Stimulated activated CD4-positive, alpha-beta T cell treated with anti-CD3 and anti-CD28 coated beads, Interleukin-1b, Interleukin-23, amount 100 ng/mL, for 24 hours (primary cell): ENCODE measurements at places on chromosomes 12 and 14.

- no peak for DNase-seq
Measured at GRCh38 chr12:50661300-50662115, 102.4 kb upstream of the ATF1 start.

- no peak for DNase-seq
Measured at GRCh38 chr12:89363084-89363483, 10.8 kb upstream of the DUSP6 start.

GRCh38 chr12:89379148-89379838, 27.0 kb upstream of the DUSP6 start:
- DNase-seq = no peak

DNA sequence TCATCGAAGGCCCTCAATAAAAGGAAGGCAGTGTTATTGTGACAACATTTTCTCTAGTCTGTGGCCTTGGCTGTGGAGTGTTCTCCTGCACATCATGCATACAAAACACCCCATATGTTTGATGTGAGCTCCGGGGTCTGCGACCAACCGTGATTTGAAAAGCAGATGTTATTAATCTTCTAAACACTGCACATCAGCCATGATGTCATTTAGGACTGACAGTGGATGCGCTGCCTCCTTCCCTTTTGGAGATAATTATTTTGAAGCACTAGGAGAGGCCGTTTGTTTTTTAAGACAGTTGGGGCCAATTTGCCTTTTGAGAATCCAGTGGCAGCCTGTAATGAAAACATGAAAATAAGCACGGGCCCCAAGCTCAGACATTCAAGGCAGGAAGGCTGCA, 1041.6 kb downstream of the BCL11B start:
- DNase-seq = no peak

DNA sequence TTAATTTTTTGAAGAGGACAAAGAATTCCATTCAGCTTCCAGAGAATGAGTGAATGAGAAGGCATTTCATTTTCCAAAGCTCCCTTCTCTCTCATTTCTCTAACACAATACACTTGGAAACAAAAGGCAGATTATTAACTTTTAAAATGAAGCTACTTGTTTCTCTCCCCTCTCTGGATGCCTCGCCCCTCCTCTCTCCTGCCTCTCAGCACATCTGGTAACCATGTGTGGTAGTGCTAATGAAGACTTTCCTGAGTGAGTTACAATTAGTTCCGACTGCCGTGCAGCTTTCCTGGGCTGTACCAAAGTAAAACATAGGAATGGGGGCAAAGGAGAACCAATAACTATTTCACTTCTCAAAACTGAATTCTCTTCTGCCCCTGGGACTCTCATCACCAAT, 84.7 kb upstream of the SOX5 start:
- DNase-seq = no peak

DNA sequence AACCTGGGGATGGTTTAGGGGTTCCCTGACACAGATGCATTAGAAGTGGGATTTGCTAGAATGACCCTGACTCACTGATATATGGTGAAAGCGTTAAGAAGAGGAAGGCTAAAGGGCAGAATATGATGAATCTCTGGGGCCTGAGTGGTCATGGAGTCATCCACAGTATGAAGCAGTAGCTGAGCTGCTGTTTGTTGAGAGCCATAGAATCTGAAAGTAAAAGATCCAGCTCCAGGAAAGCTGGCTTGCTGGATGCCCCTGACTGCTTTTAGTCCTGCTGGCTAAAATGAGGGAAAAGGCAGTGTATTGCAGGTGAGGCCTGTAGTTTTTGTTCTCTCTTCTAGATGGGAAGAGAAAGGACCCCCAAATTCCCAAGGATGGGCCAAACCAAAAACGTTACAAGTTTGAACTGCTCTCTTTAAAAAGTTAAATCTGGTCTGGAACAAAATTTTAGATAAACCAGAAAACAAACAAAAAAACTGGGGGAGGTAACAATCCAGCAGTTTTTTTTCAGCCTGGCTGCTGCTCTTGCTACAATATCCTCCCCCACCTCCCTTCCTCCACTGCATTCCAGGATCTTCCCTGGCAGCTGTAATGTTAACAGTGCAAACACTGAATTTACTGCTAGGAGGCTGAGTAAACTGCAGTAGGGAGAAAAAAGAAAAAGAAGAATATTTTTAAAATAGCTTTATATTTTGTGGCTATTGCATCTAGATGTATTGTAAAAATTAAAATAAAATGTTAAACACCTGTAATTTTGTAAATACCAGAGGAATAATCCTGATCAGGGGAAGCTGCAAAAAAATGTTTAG, 16.5 kb downstream of the SEL1L start:
- DNase-seq = no peak

GRCh38 chr14:73796893-73797542, 54.6 kb upstream of the PTGR2 start:
- DNase-seq = no peak

- no peak for DNase-seq
Measured at GRCh38 chr12:65881348-65881961, 57.2 kb downstream of the HMGA2 start.

- no peak for DNase-seq
Measured at GRCh38 chr14:57611555-57612075, 118.0 kb upstream of the CCDC198 start.

DNA sequence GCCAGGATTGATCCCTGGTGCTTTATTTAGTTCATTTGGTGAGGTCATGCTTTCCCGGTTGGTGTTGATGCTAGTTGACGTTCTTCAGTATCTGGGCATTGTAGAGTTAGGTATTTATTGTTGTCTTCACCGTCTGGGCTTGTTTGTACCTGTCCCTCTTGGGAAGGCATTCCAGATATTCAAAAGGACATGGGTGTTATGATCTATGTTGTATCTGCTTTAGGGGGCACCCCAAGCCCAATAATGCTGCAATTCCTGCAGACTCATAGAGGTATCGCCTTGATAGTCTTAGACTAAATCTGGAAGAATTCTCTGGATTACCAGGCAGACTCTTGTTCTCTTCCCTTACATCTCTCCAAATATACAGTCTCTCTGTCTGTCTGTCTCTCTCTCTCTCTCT, 42.1 kb downstream of the AK7 start:
- DNase-seq = no peak

GRCh38 chr14:94405486-94405885, 17.1 kb upstream of the SERPINA1 start:
- DNase-seq = no peak

- peak; percentile 27 for DNase-seq
Measured at GRCh38 chr14:72104011-72104613, 171.9 kb downstream of the RGS6 start.

GRCh38 chr12:111330800-111331752, 37.8 kb downstream of the PHETA1 start:
- DNase-seq = no peak

GRCh38 chr12:11655842-11656241, 6.4 kb downstream of the ETV6 start:
- DNase-seq = no peak

- no peak for DNase-seq
Measured at GRCh38 chr12:126362964-126363363, 1297.7 kb downstream of the AACS start.

DNA sequence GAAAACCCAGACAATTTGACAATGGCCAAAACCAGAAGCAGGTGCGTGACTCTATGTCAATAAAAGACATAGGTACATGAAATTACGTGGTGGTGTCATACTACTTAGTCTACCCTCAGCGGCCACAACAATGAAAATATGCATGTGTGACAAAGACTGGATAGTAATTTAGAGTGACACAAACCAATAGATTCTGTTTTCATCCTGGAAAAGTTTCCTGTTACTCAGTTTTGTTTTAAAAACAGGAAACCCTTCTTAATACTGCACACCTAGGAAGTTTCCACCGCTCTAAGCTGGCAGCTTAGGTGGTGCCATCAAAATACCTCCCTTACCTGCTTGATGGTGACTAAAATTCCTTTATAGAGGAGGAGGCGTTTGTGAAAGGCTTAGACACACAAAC, 15.1 kb downstream of the POU6F1 start:
- no peak for DNase-seq

GRCh38 chr14:85280074-85280473, 249.9 kb upstream of the FLRT2 start:
- no peak for DNase-seq

DNA sequence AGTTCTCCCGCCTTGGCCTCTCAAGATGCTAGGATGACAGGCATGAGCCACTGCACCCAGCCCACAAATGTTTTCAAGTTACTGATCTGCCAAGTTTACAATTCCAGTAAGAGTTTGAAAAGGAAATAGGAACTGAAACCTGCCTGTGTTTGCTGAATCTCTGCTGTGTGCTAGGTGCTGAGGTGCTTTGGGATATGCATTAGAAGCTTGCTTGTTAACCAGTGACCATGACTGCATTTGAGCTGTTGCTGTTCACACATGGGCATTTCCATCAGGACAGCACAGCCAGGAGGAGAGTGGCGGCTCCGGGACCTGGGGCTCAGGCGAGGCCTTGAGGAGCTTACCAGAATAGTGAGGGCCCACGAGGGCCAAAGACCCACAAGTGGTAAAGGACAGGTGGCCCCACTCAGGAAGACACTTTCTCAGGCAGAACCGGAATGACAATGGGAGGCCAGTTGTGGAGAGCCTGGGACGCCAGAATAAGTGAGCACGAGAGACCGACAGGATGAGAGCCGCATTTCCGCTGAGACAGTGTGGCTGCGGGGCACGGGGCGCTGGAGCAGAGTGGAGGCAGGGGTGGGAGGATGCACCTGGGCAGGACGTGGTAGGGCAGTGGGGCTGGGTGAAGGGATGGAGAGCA, 54.5 kb upstream of the MMP17 start:
- DNase-seq = no peak

DNA sequence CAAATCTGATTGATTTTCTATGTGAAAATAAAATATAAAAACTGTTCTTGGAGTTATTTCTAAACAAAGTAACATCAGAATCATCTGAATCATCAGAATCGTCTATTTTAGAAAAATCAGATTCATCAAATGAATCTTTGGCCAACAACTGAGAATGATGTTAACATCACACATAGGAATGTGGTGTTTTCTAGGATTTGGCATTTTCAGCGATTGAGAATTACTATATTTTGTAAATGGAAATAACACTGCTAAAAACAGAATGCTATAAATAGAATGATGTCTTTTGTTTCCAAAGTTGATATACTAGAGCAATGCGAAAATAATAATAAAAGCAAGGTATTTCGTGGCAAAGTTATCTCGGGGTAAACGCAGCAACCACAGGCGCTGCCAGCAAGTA, 73.9 kb upstream of the EVL start:
- DNase-seq = no peak

GRCh38 chr12:122547330-122547729, 20.3 kb downstream of the KNTC1 start:
- DNase-seq = no peak

GRCh38 chr12:15677726-15678201, 111.4 kb downstream of the EPS8 start:
- DNase-seq = no peak

DNA sequence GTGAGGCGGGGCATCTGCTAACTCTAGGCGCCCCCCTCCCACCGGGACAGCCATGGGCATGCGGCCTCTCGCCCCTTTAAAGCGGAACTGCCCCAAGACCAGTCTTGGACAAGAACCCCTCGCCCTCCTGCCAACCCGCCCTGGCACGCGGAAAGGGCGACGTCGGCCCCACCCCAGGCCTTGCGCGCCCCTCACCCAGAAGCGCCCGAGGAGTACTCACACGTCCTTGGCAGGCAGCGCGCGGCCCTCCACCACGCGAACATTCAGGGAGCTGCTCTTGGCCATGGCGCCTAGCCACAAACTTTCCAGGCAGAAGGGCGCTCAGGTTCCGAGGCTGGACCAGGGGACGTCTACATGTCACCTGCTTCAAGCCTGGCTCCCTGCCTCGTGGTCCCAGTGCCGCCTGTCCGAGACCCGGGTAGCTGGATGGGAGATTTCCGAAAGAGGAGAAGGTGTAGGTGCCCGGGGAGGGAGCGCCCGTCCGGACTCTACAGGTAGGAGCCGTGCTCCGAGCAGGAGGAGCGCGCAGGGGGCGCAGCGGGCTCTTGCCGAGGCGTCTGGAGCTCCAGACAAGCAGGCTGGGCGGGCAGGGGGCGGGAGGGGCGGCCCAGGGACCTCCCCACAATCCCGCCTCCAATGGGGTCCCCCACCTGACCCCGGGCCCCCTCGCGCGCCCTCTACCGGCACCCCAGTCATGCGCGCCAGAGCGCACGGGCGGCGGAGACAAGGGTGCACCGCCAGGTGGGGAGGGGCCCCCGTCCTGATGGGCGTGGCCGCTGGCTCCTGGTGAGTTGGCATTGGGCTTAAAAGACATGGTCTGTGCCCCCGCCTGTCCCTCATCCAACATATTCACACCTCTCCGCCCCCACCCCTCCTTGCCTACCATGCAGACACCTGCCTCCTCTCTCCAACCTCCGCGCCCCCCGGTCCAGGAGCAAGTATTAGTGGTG, at the start of gene RASAL1:
RASAL1 (minus strand) TSS at position 584 of the 950 bp plus-strand sequence; CDS start at position 285, 299 bp downstream.
- DNase-seq = peak; percentile 55

GRCh38 chr12:127150028-127150427, 1116.9 kb upstream of the TMEM132C start:
- DNase-seq = no peak

DNA sequence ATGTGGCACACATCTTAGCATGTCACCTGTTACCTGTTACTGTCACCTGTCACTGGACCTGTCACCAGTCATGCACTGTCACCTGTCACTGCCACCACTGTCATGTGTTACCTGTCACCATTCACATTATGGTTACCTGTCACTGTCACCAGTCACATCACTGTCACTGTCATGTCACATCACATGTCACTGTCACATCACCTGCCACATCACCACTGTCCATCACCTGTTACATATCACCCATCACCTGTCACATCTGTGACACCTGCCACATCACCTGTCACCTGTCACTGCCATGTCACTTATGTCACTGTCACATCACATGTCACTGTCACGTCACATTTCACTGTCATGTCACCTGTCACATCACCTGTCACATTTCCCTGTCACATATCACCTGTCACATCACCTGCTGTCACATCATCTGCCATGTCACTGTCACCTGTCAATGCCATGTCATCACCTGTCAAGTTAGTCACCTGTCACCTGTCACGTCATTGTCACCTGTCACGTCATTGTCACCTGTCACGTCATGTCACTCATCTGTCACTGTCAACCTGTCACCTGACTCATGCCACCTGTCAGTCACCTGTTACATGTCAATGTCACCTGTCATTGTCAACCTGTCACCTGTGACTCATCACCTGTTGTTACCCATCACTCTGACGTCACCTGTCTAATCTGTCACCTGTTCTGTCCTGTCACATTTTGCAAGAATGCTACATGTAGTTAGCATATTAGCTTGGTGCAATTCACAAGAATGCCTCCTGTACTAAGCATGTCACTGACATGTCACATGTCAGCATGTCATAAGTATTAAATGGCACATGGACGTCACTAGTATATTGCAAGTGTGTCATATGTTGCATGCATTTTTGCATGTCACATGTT, 29.0 kb upstream of the TESC start:
- DNase-seq = no peak

DNA sequence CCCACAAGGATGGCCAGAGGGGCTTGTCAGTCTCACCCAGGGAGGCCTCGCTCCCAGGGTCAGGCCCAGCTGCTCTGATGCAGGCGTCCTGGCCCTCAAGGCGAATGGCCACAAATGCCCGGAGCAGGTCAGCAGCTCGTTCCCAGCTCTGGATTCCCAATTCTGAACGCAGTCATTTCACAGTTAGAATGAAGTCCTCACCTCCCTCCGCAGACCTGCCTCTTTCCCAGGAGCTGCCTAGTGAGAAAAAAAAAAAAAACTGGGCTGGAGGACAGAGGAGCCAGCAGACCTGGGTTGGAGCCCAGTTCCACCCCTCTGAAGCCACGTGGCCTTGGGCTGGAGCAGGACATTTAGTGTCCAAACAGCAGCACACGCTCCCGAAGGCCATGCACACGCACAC, 62.2 kb upstream of the DIO3 start:
- no peak for DNase-seq

GRCh38 chr12:76720068-76720467, 43.8 kb upstream of the ZDHHC17 start:
- DNase-seq = no peak
